ENCODE measurements at places on chromosomes 6 and 20. TPM values are rescaled to one million over a fixed set of nuclear protein-coding genes. Genes with fewer than 3 reads are reported as not detected.
A peak's percentile ranks its signal among the peaks of the same experiment; 100 is the strongest.

Gene VSTM2L
- total RNA-seq, result 0.51 TPM

Gene SCGN
- total RNA-seq, result 0.26 TPM

DNA sequence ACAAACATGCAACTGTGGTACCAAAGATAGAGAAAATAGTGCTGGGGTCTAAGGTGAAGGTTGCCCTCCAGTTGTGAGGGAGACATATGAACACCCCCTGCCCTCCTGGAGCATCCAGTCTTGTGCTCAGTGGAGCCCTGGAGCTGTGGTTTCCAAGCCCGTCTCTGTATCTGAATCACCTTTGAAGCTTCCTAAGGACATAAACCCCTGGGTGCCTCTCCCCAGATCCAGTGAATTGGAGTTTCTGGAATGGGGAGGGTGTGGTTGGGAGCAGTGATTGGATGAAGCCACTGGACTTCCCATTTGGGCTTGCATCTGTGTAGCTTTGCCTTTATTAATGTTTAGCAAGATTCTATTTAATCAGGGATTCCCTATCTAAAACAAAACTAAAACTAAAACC lies 22.4 kb upstream of the E2F3 start:
- no peak for DNase-seq

DNA sequence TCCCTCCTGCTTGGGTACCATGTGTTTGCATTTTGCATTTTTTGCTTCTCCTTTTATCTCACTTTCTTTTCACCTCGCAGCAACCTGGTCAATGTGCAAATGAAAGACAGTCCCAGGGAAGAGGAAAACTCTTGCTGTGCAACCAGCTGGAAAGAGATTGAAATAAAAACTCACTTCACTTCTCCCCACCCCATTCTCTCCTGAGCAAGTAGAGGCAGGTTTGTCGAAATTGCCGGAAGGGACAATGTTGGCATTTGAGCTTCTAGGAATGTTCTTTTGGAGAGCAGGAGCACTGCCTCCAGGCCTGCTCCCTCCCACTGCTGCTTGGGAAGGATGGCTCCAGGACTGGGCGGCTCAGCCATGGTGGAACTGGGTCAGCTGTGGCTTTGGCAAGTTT lies 30.6 kb downstream of the KCNG1 start:
- no peak for DNase-seq

DNA sequence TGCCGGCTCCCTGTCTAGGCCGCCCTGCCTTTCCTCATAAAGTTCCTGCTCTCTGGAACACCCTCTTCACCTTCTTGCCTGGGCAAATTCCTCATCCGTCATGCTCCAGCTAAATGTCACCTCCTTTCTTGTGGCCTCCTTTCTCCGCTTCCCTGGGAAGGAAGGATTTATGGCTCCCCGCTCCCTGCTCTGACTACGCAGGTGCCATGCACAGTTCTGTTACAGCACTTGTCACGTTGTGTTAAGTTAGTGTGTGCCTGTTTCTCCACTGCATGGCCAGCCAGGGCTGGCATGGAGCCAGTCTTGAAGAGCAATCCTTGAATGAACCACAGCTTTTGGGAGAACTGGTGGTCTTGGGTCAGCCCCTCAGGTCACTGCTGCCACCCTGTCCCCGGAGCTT lies 61.7 kb downstream of the CD40 start:
- DNase-seq, result no peak

Gene HLA-G
- total RNA-seq, result 0.32 TPM

DNA sequence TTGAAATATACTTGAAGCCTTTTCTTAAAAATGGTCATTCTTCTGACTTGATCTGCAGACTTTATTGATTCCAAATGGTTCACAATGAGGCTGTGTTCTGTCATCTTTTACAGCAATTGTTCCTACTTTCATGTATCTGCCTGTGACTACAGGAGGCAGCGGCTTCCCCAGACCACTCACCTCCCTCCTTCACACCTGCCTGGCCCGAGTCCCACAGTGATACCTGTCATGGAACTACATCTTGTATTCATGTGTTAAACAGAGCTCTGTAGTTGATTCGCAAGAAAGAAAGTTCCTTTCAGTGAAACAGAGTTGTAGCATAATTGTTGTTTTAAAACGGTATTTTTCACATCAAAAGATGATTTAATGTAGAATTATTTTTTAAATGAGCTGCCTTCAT lies 673.5 kb upstream of the AGPAT4 start:
- DNase-seq, result no peak

GRCh38 chr6:157092736-157093135 lies 230.6 kb downstream of the TMEM242 start:
- no peak for DNase-seq

Gene CYP39A1
- total RNA-seq, result 0.56 TPM

DNA sequence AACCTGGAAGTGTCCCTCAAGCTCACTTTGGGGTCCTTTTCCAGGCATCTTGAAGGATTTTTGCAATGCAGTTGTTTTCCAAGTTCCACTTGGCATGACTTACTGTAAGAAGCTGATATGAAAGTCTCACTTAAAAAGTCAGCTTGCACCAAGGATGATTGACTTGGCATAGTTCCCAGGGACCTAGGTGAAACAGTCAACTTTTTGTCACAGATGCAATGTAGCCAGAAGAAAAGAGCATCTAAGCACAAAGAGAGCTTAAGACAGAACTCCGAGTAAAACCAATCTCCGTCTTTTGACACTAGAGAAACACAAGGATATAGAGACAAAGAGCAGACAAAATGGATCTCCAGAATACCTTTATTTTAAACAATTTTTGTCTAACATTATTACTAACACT lies 2.6 kb upstream of the ZSCAN12 start:
- DNase-seq, result peak; percentile 4

GRCh38 chr6:33450434-33450833 lies 3.9 kb upstream of the ZBTB9 start:
- DNase-seq, result no peak

DNA sequence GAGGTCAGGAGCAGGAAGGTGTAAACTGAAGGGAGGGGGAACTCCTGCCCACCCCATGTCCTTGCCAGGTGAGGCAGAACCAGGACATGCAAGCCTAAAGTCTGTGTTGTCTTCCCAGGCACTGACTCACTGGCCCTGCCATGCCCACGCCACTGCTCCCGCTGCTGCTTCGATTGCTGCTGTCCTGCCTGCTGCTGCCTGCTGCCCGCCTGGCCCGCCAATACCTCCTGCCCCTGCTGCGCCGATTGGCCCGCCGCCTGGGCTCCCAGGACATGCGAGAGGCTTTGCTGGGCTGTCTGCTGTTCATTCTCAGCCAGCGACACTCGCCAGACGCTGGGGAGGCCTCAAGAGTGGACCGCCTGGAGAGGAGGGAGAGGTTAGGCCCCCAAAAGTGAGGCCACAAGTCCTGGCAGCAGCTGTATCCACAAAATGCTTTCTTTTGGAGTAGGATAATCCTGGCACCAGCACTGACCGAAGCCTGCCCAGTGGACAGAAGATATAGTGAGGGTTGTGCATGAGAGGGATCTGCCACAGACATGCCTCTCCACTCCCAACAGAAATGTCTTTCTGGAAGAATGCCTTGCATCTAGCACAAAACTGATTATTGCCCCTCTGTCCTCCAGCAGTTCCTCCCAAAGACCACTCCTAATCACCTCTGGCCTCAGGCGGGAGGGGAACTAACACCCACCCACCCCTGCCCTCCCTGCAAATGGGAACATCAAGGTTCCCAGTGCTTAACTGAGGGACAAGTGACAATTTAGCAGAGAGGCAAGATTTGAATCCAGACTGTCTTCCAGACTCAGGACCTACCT lies 812 bp downstream of the MYMX start:
- no peak for DNase-seq

DNA sequence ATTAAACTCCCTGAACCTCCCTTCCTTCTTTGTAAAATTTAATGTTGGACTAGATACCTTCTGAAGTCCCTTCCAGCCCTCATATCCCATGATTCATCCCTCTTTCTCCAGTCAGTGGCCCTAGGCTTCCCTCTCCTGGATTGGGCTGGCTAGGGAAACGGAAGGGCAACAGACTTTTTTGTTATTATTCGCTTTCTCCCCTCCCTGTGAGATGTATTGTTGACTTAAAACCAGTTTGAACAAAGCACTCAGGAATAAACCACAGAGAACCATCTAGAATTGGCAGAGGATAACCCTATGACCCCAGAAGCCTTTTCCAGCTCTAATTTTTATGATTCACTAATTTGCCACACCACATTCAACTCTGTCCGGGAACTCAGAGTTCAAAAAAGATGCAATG lies 239.7 kb upstream of the SUPT3H start:
- DNase-seq, result no peak

DNA sequence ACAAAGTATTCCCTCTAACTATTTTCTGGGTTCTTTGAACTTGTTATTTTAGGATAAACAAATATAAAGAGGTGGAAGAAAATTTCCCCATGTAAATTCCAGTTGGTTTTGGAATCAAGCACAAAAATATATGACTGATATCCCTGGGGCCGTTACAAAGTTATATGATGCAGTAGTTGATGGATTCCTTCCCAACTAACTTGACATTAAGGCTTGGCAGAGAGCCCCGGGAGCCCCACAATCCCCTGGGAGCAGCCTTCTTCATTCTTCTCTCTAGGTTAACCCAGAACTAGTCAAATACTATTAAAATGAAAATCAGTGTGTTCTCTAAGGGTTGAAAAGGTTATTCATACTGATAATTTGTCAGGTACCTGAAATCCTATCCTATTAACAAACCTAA lies 508.9 kb upstream of the SOX4 start:
- no peak for DNase-seq

Gene SULF2
- 1.9 TPM for total RNA-seq

DNA sequence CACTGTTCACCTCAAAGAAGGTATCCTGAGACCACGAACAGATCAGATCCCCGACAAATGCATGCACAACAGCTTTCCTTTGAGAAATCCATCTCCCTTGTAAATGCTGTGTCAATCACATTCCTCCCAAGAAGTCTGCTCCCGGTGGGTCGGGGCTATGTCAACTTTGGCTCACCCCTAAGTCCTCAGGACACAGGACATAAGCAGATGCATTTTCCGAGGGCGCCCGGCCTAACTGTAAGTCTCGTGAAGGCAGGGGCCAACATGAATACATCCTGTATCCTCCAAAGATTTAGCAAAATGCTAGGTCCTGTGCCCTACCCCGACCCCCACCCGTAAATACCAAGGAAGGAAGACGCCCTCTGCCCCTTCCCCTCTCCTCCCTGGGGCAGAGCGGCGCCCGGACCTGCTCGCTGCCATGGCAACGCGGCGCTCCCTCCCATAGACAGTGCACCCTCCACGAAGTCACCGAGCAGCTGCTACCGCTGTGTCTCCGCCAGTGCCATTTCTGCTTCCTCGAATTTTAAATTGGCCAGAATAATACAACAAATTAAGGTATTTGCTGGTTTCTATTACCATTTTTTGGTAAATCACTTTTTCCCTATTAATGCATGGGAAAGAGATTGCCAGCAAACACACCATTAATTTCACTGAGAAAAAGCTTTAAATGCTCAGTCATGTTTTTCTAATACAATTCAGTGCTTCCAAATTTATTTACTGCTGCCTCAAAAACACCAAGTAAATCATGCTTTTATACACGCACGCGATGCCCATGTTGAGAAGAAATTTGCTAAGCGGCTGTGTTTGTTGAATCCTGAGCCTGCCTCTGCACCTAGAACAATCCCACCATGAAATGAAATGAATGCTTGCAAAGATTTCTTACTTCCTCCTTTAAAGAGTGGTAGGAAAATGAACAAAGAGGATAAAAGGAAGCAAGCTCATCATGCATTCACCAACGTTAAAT lies 100.6 kb downstream of the PCSK2 start:
- DNase-seq, result no peak

Gene SLC32A1
- total RNA-seq, result not detected

DNA sequence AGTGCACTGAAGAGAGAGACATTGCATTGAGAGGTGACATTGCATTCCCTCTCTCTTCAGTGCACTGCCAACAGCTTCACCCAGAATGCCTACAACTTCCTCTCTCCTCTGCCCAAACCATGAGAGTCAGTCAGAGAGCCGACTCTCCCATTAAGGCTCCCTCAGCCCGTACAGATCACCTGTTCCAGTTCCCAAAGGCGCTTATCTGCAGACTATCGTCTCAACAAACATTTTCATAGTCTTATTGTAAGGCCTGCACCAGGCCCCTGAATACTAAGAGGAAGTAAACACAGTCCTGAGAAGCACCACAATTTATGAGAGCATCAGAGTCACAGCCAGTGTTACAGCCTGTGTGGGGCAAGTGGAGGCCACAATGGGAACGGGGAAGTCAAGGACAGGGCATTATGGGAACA lies 53.7 kb downstream of the GFOD1 start:
- no peak for DNase-seq

GRCh38 chr20:10676518-10676917 lies 2.7 kb upstream of the JAG1 start:
- no peak for DNase-seq

DNA sequence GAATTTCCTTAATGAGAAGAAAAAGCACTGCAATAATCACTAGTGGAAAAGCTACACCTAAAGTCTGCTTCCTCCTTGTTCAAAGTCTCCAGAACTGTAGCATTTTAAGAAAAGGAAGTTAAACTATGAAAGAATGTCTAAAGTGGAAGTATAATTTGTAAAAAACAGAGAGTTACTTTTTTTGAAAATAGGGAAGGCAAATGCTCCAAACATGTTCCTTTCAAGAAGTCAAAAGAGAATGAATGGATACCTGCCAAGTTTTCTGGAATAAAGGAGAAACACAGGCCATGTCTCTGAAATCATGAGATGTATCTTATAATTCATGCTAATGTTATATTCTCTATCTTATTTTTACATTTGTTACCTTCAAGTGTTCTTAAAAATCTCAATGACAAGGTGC lies 60.7 kb upstream of the ADGRG6 start:
- DNase-seq, result no peak

DNA sequence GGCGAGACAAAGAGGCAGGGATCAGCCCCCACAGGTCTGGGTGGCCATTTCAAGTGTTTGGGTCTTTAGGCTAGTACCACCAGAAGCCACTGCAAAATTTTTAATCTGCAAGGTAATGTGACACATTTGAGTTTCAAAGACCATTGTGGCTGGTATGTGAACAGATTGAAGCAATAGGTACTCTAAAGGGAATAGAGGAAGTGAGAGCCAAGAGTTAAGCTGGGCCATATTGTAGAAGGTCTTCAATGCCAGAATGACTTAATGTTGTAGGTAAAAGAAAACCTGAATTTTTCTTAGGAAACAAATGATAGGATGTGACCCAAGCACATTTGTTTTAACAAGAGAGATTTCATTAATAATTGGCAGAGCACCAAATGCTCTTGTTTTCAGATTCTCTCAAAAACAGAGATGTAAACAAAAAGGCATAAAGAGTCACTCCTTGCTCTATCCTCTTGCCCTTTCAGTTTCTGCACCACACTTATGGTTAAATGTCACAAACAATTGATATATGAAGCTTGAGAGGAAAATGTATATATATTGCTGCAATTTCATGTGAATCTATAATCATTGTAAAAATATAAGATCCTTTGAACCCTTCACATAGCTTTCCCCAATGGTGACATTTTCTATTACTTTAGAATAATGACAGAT lies 307.1 kb upstream of the PLN start:
- DNase-seq, result no peak

Gene BNIP5
- not detected for total RNA-seq

Gene CPNE5
- total RNA-seq, result not detected

Gene SLC25A27
- 2.1 TPM for total RNA-seq

- no peak for DNase-seq
Measured at GRCh38 chr6:163446549-163446948, 32.0 kb downstream of the QKI start.

- no peak for DNase-seq
Measured at GRCh38 chr20:19835533-19836222, 77.6 kb downstream of the RIN2 start.

Measured in SK-MEL-5 (cell line).